ENCODE measurements at places on chromosomes 2 and 18.
A peak's percentile ranks its signal among the peaks of the same experiment; 100 is the strongest.

DNA sequence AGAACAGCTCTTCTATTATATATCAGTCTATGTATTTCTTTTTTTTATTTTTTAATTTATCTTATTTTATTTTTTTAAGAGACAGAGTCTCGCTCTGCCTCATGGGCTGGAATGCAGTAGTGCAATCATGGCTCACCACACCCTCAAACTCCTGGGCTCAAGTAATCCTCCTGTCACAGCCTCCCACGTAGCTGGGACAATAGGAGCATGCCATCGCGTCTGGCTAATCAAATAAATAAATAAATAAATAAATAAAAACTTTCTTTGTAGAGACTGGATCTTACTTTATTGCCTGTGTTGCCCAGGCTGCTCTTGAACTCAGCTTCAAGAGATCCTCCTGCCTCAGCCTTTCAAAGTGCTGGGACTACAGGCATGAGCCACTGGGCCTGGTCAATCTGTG lies 117.0 kb downstream of the RBMS1 start:
- DNase-seq = no peak

- no peak for DNase-seq
Measured at GRCh38 chr18:3528231-3528630, 78.3 kb downstream of the TGIF1 start.

GRCh38 chr2:190804182-190804795 lies 76.3 kb upstream of the GLS start:
- DNase-seq = no peak

DNA sequence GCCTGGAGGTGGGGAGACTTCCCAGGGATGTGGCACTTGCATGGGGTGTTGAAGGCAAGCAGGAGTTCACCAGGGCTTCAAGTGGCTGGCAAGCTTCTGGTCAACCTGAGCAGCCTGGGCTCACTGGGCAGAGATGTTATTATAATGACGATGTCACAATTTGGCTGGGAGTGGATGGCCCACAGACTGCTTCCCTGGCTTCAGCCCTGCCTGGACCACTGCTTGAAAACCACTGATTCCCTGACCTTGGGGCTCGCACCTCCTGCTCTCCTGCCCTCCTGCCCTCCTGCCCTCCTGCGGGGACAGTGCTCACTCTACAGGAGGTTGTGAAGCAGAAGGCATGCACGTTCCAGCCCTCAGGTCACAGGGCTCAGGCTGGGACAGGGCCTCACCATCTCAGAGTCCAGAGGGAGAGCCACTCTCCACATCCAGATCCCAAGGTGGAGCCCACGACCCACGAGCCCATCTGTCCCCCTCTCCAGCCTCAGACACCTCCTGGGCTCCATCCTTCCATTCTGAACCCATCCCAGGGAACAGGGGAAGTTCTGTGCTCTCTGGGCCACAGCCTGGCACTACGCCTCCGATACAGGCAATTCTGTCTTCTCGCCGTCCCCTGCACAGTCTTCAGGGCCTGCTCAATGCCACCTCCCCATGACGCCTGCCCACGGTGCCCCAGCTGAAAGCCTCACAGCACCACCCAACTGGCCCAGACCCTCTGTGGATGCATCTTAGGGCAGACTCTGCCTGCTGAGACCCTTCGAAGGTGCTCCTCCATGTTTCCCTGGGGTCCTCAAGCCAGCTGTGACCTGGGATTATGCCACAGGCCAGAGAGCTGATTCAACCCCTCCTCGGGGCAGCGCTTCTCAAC lies 241.6 kb upstream of the RAB6C start:
- DNase-seq = no peak

DNA sequence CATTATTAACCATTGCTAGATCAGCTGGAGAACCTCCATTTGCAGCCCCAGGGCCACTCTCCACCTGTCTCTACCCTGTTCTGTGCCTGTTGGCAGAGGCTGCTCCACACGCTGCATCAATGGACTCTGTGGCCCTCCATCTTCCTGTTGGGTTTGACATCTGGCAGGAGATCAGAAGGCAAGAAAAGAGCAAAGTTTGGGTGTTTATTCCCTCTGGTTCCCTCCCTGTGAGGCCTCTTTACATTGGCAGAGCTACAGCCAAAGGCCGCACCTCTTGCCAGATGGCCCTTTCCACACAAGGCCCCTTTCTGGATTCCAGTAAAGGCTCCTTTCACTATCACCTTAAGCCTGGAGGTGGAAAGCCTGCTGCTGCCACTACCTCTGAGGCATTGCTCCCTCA lies 110.9 kb upstream of the RND3 start:
- no peak for DNase-seq

DNA sequence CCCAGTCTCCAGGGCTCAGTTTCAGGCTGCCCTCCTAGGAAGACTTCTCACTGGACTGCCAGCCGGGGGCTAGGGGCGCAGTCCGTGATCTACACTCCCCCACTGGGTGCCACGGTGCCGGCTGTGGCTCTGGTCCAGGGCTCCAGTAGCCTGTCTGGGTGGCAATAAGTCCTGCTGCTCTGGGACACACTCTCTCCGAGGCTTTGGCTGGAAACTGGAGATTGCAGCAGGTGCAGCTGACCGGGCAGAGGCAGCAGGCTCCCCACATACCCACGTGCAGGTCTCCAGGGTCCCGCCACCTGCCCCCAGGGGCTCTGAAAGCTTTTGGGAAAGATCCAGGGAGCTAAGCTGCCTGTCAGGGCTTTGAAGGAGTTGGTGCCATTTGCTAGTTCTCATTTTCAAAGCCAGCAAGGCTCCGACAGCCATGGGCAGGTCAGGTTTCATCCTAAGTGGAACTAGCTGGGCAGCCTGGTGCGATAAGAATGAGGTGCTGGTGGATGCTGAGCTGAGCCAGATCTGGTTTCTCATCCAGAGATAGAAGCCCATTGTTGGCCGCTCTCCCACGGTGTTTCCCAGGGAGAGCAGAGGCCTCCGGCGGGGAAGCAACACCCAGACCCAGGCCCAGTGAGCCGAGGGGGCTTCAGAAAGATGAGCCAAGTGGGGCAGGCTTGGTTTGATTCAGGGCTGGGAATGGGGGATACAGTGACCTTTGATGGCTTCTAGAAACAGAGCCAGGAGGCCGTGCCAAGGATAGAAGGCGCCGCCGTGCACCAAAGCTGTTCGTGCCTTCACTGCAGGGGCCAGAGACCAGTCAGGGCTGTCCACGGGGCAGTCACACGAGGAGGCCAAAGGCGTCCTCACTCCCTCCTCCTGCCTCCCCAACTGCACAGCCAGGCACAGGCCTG lies 141.7 kb upstream of the GPC1 start:
- no peak for DNase-seq

GRCh38 chr2:227428731-227429285 lies 41.1 kb upstream of the SCYGR1 start:
- DNase-seq = no peak

DNA sequence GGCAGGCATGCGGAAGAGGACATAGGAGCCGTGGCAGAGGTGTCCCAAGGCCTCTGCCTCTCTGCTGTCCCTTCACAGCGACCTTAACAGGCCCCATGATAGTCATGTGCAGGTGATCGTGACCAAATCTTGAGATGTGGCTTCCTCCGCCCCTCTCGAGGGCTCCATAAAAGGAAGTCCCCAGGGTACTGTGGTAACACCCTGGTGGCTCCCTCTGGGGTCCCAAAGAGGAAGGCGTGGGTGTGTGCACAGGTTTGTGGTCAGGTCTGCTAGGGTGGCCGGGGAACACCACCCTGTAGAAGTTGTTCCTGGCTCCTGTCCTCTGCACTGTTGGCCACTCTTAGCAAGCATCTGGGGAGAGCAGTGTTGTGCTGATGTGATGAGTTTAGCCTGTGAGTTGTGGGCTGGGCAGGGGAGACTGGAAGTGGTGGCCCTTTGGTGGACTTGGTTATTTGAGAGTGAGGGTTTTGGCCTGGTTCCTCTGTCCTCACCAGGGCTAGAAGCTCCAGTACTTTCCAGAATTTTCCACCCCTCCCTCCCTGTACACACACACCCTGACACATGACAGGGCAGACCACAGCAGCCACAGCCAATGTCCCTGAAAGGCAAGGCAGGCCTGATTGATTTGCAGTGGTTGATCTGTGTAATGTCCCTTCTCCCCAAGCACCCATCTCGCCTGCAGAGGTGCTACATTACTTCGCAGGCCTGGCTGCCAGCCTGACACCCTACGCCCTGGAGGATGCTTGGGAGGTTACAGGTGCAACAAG lies 68.9 kb upstream of the BOD1L2 start:
- no peak for DNase-seq

- DNase-seq = no peak
Measured at GRCh38 chr2:239354791-239355136, 46.1 kb downstream of the HDAC4 start.

DNA sequence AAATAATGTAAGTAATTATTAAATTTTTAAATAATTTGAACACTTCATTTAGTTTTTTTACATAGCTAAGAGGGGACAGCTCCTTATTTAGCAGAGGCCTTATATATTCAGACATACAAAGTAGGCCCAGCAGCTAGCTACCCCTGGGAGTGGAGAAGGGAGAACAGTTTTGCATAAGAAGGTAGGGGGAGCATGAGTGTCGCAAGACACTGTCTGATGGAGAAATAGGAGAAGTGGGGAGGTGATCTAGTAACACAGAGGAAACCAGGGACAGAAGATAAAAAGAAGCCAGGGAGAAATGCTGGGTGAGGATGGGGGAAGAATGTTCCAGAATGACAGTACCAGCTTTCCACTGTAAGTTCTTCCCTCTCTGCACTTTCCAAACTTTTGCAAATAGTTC lies 16.0 kb upstream of the RGPD4 start:
- DNase-seq = no peak

GRCh38 chr2:174836377-174836994 lies 72.2 kb upstream of the CHRNA1 start:
- no peak for DNase-seq

DNA sequence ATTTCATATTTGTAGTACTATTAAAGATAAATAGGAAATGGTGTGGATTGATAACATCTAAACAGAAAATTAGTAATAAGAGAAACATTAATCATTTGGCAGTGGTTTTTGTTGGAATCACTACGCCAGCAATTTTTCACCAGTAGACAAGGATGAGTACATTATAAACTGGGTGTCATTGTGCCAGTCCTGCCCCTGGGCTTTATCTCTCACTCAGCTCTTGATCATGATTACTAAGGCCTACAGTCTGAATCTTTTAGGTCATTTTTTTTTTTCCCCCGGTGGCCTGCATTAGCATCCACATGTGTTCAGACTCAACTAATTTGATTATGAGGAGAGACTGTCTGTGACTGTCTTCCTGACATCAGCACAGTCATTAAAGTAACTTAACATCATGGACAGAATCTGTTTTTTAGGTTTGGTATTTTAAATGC lies 16.2 kb downstream of the GULP1 start:
- no peak for DNase-seq

DNA sequence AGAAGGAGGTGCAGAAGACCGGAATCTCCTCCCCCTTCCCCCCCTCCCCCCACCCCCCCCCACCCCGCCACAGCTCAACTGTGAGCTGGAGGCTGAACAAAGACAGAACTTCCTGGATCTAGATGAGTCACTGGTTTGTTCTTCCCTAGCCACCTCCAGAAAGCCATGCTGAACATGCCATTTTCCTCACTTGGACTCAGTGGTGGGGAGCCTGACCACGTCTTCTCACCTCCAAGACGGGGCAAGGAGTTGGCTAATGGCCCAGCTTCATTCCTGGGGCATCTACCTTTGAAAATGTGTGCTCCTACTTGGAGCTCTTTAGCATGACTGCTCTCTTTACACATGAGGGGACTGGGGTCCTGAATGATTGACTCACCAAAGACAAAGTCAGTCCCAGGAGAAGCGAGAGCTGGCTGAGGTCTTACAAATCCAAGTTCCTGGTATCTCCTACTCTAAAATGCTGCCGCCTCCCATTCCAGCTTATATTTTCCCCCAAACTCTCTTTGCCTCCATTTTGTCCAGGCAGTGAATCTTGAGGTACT lies 22.6 kb upstream of the FZD5 start:
- DNase-seq = no peak

- DNase-seq = no peak
Measured at GRCh38 chr2:189959450-189959849, 103.1 kb downstream of the MSTN start.

DNA sequence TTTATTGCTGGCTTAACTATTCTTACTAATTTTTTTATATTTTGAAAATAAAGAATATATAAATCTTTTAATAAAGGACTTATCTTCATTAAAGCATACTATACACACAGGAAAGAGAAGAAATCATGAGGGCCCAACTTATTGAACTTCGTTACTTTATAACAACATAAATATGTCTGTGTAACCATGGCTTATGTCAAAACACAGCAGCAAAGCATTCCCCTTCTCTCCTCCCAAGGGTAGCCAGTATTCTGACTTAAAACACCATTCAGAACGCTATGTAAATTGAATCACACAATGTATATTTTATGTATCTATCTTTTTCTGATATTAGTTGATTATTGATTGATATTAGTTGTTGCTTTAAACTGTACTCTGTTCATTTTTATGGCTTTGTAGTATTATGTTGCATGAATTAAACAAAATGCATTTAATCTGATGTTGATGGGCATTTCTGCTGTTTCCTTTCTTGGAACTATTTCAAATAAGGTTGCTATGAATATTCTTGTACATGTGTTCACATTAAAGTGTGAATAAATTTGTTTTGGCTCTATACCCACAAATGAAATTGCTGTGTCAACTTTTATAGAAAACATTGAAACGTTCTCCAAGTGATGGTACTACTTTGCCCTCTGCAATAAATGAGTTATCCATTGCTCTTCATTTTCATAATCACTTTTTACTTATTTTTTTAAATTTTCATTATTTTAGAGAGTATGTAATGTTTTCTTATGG lies 188.7 kb downstream of the RND3 start:
- no peak for DNase-seq

DNA sequence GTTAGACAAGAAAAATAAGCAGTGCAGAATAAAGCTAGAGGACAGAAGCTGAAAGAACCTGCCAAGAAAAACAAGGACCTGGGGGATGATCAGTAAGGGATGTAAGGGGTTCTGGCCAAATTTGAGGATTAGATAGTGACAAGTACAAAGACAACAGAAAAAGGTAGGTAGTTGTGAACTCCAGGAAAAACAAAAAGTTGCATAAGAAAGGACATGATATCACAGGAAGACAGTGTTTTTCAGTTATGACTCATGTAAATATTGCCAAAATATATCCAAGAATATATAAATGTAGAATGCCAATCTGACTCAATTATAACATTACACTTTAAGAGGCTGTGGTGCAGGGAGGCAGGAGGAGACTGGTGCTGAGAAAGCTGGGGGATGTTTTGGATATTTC lies 209.8 kb upstream of the SH3BP4 start:
- DNase-seq = no peak

- DNase-seq = peak; percentile 68
Measured at GRCh38 chr2:147182260-147182659, 662.6 kb upstream of the ACVR2A start.

- DNase-seq = no peak
Measured at GRCh38 chr18:46676182-46676835, 19.3 kb upstream of the LOXHD1 start.

- no peak for DNase-seq
Measured at GRCh38 chr2:75710220-75710576, 517 bp downstream of the GCFC2 start.

DNA sequence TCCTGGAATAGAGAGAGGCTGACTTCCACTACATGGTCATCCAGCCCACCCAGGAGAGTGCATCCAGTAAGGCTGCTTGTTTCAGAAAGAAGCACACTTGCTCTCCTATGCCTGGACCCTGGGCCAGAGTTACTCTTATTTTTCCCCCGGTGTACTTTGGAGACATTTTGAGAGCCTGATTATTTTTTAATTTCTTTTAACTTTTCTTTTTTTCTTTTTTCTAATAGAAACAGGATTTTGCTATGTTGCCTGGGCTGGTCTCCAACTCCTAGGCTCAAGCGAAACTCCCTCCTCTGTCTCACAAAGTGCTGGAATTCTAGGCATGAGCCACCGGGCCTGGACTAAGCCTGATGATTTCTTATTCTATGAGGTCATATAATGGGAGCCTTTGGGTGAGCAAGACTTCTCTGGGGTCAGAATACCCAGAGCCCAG lies 62.2 kb downstream of the RPL37A start:
- no peak for DNase-seq

Measured in T-helper 22 cell (primary cell).